ENCODE measurements at places on chromosomes 7 and 10.

DNA sequence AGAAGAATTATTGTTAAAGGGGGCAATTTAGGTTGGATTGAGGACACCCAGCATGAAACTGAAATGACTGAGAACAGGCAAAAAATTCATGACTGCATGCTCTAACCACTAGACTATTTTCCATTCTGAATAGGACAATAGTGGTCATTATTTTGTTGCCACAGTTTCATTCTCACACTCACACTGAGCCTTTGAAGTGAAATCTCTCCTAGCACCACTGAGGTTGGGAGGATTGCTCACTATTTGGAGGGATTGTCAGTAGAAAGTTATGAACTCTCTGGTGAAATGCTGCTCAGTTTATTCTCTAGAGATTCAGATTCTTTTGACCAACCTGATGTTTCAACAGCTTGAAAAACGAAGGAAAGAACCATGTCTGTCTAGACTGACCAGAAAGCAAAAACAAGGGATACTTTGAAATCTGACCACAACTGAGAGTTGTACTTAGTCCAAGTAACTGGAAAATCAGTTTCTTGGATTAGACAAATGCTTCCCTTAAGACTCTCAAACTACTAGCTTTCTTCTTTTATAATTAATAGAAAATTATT, 191.2 kb downstream of the DYNC1I1 start:
- no peak for DNase-seq

DNA sequence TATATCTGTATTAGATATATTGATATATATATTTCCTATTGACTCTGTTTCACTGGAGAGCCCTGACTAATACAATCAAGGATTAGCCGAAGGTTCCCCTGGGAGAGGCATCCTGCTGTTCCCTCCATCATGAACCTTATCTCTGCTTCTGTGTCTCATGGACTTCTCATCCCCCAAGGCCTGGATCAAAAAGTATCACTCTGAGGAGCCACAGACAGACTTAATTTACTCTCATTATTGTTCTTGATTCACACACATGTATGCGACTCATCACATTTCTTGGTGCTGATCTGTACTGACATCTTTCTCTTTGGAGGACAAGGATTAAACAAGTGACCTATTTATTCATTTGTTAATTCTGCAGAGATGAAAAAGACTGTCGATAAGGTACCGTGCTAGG, 550.2 kb downstream of the KCNMA1 start:
- DNase-seq = no peak

- DNase-seq = no peak
Observed at GRCh38 chr7:74282748-74283459, 6.3 kb upstream of the CLIP2 start.

DNA sequence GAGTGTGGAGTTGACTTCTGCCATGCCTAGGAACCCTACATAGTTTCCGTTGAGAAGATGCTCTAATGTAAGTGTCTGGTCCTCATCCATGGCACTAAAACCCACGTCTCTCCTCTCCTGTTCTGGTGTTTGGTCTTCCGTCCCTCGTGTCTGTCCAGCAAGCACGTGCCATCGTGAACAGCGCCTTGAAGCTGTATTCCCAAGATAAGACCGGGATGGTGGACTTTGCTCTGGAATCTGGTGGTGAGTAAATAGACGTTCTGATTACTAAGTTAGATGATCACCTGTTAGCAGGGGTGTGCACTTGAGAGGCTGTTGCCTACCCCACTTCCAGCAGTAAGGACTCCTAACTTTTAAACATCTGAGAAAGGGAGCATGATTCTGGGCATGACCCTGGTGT, 15.1 kb upstream of the GET4 start:
- no peak for DNase-seq

DNA sequence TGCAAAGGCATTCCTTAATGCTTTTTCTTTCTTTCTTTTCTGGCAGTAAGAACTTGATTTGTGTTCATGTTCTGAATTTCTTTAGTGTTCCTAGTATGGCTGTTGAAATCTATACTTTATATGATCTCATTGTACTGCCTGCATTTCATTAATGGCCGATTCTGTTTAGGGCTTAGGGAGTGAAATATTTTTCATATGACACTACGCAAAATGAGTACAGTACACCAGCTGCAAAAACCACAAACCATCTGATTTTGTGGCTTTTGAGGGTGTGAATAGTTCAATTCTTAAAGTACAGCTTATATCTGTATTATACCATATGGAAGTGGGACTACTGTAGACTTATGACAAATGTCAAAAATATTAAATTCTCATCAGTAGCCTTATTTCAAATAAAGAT, 69.1 kb upstream of the FOXP2 start:
- peak; percentile 82 for DNase-seq

- DNase-seq = peak; percentile 98
Observed at GRCh38 chr7:36037121-36037662, 115.9 kb upstream of the EEPD1 start.

DNA sequence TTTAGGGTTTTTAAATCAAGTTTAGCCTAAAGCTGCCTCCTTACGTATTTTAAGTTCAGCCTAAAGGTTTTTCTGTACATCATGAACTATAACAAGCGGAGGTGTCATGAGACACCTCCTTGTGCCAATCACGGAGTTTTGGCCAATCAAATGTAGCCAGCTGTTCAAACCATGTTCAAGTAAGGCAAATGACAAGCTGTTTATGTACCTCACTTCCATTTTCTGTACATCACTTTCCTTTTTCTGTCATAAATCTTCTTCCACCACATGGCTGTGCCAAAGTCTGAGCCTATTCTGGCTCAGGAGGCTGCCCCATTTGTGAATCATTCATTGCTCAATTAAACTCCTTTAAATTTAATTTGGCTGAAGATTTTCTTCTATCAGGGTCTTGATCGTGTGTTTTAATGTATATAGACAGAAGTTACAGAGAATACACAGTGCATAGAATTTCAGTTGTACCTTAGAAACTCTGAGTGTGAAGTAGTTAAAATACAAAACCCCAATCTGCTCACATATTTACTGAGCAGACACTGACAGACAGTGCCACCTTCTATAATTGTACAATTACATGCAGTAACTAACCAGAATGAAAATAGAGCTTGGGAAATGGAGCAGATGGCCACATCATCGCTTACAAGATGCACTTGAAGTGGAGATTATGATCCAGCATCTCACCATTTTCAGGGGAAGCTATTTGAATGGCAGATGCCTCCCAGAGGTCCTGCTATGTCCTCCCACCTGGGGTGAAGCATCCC, 76.9 kb upstream of the LANCL2 start:
- no peak for DNase-seq

- DNase-seq = no peak
Observed at GRCh38 chr7:55903985-55904759, 16.9 kb downstream of the ZNF713 start.

GRCh38 chr10:44805466-44806210, 105.5 kb upstream of the TMEM72 start:
- DNase-seq = no peak

DNA sequence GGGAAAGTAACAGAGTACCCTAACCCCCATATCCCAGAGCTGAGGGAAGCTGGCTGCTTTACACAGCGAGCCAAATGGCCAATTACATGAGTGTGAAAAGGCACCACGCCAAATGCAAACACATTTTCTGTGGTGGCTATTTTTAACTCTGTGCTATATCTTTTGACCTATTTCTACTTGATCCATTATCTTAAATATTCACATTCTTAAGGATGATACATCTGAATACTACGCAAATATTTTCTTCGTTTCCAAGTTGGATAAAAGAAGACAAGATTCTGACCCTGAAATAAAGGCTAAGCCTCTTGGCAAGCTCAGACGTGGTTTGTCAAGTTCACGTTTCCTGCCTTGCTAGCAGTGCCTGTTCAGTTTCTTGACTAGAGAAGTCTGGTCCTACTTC, 146.7 kb upstream of the TMEM196 start:
- DNase-seq = no peak

GRCh38 chr10:33412653-33413361, 78.3 kb upstream of the NRP1 start:
- peak; percentile 32 for DNase-seq

DNA sequence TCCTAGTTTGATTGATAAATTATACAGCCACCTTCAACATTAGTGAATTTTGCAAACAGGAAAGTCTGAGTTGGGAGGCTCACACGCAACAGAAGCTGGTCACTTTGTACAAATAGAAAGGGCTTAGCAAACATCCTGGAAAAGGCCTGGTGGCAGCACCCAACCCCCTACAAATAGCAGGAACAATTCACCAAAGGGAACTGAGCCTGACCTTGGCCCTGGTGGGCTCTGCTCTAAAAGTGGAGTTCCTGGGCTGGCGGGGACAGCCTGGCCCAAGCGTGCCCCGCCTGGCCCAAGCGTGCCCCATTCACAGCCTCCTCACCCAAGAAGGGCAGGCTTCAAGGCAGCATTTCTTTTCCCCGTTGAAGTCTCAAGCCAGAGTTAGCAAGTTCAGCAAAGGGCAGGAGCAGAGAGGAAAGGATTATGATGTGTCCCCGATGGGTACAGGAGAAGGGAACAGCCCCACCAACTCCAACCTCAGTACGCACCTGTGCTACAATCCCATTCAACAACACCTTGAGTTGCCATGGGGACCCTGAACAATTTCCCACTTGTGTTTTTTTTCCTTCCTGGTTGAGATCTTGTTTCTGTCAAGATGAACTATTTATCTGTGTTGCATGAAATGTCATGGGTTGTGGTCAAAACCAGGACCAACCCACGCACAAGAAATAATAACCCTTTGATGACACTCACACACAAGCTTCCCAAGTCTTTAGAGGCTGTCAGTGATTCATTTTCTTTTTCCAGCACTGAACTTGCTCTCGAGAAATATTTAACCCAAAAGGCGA, 43.4 kb downstream of the RGS10 start:
- DNase-seq = no peak

DNA sequence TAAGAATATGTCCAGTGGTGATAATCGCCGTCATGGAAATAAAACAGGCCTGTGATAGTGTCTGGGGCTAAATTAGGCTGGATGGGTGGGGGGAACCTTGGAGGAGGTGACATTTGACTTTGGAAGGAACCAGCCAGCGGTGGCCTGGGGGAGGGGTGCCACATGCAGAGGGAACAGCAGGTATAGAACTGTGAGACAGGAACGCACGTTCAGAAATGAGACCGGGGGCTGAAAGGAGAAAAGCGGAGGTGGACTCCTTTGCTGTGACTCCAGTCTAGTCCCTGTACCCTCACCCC, 2.6 kb upstream of the CYP26A1 start:
- no peak for DNase-seq

DNA sequence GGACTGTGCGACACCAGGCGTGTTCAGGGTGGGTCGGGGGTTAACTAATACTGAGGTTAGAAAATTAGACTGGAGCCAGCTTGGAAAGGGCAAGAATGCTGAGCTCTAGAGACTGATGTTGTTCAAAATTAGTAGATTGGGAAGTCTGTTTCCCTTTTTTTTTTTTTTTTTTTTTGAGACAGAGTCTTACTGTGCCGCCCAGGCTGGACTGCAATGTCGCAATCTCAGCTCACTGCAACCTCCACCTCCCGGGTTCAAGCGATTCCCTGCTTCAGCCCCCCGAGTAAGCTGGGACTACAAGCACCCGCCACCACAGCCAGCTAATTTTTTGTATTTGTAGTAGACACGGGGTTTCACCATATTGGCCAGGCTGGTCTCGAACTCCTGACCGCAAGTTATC, 2.7 kb upstream of the CPVL start:
- no peak for DNase-seq

DNA sequence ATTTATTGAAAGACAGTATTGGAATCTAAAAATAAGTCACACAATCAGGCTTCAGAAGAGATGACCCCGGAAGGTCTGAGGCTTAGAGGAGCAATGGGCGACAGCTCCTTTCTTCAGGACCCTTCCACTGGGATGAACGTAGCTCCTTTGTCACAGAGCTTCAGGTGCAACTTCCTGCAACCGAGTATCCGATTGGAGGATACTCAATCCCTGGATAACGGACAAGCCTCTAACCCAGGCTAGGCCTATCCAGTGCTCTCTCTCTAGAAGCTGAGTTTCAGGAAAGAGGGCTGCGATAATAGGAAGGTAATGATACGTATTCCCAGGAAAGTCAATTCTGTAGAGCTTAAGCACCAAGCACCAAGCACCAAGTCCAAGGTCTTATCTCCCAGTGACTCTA, 349.4 kb upstream of the NPSR1 start:
- no peak for DNase-seq

- DNase-seq = no peak
Observed at GRCh38 chr7:140229101-140229525, 52.3 kb upstream of the KDM7A start.

DNA sequence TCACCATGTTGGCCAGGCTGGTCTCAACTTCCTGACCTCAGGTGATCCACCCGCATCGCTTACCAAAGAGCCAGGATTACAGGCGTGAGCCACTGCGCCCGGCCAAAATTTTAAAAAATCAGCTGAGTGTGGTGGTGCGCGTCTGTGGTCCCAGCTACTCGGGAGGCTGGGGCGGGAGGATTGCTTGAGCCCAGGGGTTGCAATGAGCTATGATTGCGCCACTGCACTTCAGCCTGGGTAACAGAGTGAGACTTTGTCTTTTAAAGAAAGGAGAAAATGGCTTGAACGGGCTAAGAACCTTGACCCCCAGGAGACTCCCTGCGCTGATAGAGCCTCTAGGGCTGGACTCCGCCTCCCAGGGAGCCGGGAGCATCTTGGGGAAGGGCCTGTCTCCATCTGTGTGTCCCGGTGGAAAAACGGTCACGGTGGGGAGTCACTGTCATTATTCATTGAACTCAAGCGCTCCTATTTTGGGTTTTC, 760 bp upstream of the KCTD7 start:
- no peak for DNase-seq

DNA sequence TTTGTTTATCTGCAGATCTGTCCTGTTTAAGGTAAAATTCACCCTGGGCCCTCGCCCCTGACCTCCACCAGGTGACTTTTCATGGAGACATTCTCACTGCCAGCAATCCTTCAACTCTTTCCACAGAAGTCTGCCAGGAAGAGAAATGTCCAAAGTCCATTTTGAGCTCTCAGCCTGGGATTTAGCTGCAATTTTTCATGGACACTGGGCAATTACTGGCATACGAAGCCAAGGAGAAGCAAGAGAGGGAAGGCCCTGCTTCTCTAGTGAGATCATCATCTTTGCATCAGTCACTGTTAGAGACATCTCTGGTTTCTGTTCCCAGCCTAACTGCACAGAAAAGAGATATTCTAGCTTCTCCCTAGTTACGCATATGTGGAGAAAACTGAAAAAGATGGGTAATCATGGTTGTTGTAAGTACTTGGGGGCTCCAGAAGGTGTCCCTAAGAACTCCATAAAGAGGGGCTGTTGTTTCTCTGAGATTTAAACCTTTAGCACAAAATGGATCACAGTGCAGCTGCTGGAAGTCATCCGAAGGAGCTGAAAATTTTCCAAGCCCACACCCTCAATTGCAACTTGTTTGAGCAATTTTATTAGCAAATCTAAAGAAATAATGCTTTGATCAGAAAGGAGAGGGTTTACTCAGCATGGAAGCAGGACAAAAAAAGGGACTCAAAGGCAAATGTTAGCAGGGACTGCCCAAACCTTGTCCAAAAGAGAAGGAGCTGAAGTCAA, 168.9 kb downstream of the SNX10 start:
- DNase-seq = no peak

GRCh38 chr10:102801496-102801895, 35.7 kb downstream of the CYP17A1 start:
- no peak for DNase-seq

GRCh38 chr10:82150123-82150900, 275.3 kb downstream of the NRG3 start:
- peak; percentile 16 for DNase-seq

All from retinal pigment epithelial cell (primary cell).